ENCODE measurements at places on chromosomes 2 and 18. TPM values are rescaled to one million over a fixed set of nuclear protein-coding genes. Genes with fewer than 3 reads are reported as not detected.

- DNase-seq: no peak
Measured at GRCh38 chr18:25686960-25687500, 335.1 kb upstream of the ZNF521 start.

GRCh38 chr18:55641486-55641885 lies 53.5 kb upstream of the TCF4 start:
- no peak for DNase-seq

DNA sequence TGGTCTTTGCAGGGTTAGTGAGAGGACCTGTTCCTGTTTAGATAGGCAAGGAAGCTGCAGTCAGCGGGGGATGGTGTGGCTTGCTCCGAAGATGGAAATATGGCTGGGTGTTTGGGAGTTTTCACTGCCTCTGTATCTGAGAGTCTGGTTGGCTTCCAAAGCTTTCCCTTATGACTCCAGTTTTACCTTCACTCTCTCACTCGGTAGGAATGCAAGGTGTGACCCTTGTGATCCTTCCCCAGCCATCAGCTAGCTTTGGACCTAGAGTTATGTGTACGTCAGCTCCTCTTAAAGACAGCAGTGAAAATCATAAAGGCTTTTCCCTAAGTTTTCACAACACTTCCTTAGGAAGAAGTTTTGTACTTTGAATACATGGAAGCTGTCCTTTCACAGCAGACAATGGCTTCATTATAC lies 35.5 kb upstream of the TMEM87B start:
- no peak for DNase-seq

DNA sequence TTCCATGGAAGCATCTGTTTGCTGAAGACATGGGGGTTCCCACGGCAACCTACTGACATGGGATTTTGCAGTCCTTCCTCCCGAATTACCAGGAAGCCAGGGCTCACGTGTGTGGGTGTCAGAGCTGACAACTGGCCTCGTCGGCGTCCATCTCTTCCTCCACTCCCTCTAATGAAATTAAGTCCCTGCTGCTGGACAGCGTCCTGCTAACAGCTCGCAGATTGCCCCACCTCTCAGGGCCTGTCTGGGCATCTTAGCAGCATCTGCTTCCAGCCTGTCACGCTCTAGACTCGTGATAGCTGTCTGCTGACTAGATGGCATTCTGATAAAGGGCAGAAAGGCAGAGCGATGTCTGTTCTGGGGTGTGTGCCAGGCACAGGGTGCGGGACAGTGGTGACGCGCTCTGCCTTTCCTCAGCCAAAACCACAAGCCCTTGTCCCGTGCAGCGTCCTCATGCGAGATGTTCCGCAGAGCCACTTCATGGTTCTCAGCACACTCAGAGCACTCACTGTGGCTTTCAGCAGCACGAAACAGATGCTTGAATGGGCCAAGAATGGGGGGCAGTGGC lies 161.1 kb downstream of the ARL4C start:
- DNase-seq: no peak

- DNase-seq: no peak
Measured at GRCh38 chr2:172944794-172945509, 130.7 kb upstream of the MAP3K20 start.

DNA sequence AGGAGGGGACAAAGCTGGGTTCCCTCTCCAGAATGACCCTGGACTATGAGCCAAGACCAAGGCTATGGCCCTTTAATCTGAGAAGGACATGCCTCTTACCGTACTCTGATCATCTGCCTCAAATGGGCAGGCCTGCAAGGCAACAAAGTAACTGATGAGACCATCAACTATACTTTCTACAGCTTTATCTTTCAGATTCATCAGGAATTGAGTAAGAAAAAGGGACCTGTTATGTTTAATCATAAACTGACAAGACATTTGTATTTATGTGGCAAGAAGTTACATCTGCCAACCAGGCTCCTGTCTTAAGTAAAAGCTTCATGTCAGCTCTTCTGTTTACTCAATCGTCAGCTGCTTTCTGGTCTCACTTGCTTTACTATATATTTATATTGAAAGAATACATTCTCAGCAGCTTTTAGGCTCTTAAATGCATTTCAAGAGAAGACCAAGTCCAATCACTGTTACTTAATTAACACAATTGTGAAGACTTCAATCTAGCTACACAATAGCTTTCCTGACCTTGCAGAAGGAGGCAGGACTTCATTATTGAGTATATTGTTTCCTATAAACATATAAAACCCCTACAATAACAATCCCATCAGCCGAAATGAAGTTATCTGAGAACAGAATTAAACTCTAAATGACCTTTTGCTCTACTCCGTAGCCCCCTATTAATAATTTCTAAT lies 163.8 kb downstream of the ETAA1 start:
- DNase-seq: no peak

DNA sequence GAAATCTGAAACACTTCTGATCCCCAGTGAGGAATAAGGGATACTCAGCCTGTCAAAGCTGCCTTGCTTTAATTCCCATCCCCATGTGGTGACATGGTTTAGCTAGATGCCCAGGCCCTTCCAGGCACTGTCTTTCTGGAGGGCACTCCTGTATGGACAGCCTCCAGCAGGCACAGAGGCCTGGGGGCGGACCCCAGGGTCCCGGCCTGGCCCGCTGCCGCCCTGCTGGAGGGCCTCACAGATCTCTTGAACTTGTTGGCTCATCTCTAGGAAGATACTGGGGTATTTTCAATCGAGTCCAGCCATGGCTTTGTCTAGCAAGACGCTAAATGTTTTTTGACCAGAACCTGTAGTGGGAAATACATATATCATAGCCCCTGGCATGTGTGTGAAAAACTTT lies 21.0 kb upstream of the CNNM3 start:
- DNase-seq: no peak

GRCh38 chr2:105738658-105739241 lies 6.0 kb upstream of the NCK2 start:
- no peak for DNase-seq

The ELOA2 gene
- not detected for total RNA-seq

The TYMS gene
- total RNA-seq: 23.4 TPM

Data from NCI-H460 (cell line).